WERI-Rb-1 (cell line): ENCODE measurements at places on chromosomes 3 and 15.

- peak; percentile 31 for DNase-seq
These were observed 6.0 kb downstream of the TIPARP start for GRCh38 chr3:156680243-156680914.

DNA sequence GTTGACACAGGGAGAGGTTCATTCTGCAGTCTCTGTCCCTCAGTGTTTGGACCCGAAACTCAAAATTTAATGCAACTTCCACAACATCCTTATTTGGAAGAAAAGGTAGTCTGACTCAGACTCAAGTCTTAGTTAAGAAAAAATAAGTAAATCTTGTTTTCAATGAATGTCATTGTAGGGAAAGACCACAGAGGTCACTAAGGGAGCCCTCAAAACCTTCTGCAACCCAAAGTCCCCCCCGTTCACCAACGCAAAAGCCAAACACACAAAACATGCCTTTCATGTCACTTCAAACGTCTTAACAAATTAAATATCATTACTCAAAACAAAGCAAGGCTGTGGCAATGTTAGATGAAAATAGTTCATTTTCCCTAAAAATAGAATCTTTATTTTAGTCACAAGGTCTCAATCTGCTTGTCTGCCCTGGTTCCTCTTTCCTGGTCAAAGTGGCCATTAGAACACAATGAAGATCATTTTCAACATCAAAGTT is 20.9 kb upstream of the SSUH2 start:
- no peak for DNase-seq

GRCh38 chr3:52722491-52722890 is 16.6 kb downstream of the SPCS1 start:
- no peak for DNase-seq

GRCh38 chr15:51103330-51103729 is 8.6 kb upstream of the TNFAIP8L3 start:
- no peak for DNase-seq

DNA sequence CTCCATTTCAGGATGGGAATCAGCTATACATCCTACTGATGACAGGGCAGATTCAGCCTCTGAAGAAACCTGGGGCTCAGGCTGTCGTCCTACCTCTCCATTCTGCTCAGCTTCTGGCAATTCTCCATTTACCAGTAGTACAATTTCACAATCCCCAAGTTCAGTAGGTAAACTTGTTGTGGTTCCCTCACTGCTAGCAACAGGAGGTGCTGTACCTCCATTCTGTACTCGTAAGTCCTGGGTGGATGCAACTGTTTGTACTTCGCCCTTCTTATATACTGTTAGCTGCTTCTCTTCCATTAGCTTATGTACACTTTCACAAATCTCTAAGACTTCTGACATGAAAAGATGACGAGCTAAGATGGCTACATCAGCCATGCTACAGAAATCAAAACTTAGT is 11.6 kb downstream of the ZBTB11 start:
- no peak for DNase-seq

DNA sequence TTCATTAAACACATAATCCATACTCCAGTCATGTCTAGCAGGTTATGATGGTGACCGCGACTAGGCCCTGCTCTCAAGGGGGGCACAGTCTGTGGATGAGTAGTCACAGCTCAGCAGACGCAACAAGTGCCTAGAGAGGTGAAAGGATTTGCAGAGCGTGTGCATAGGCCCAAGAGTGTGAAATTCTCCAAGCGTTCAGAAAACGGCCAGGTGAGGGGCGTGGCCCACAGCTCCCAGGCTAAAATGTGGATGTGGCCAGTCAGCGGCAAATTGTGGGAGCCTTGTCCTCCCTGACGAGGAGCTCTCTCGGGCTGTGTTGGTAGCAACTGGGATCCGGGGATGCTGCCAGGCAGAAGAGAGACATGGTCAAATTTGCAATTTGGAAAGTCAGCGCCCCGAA is 46.4 kb upstream of the TSEN2 start:
- no peak for DNase-seq

GRCh38 chr3:74539876-74540275 is 74.6 kb downstream of the CNTN3 start:
- DNase-seq, result no peak
